Stimulated activated CD8-positive, alpha-beta memory T cell treated with anti-CD3 and anti-CD28 coated beads, Interleukin-12 subunit alpha, Interleukin-12 subunit beta, amount 100 ng/mL, for 1 hour (primary cell): ENCODE measurements at places on chromosomes 12 and 14.

- DNase-seq: no peak
Measured at GRCh38 chr12:98374007-98374406, 141.4 kb upstream of the TMPO start.

GRCh38 chr14:21057803-21058675, at the start of gene RNASE8:
Gene RNASE8, plus strand, starts transcription at chr14:21057822. Its CDS starts 71 bp downstream, at chr14:21057893.
- no peak for DNase-seq

DNA sequence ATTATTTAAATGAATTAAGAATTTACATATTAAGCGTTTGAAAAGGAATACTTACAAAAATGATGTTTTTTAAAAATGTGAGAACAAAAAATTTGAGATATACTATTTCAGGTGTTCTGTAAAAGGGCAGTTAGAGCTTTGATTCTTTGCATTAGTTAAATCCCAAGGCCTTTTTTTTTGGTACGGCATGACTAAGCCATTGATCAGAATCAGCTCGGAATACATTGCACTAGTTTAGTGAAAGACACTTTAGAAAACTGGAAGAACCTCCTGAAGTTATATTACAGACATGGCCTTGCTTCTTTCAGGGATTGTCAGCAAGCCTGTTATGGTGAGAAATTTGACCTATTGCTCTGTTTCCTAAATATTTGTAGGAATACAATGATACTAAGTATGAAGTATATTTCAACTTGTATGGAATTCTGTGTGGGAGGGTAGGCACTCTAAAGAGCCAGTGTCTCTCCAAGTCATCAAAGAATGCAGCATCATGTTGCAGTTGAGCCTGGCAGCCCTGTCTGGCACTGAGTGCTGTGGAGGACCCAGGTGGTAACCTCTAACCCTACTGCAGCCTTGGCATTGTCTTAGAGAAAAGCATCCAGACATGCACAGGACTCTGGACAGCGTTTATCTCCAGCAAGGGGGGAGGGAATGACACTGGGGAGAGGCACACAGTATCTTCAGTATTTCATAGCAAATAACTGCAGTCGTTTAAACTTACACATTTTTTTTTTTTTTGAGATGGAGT, 1.5 kb downstream of the KLC1 start:
- no peak for DNase-seq

- DNase-seq: peak; percentile 23
Measured at GRCh38 chr12:12441843-12442461, 85.1 kb downstream of the BORCS5 start.

- no peak for DNase-seq
Measured at GRCh38 chr12:85641796-85642195, 194.4 kb downstream of the RASSF9 start.

DNA sequence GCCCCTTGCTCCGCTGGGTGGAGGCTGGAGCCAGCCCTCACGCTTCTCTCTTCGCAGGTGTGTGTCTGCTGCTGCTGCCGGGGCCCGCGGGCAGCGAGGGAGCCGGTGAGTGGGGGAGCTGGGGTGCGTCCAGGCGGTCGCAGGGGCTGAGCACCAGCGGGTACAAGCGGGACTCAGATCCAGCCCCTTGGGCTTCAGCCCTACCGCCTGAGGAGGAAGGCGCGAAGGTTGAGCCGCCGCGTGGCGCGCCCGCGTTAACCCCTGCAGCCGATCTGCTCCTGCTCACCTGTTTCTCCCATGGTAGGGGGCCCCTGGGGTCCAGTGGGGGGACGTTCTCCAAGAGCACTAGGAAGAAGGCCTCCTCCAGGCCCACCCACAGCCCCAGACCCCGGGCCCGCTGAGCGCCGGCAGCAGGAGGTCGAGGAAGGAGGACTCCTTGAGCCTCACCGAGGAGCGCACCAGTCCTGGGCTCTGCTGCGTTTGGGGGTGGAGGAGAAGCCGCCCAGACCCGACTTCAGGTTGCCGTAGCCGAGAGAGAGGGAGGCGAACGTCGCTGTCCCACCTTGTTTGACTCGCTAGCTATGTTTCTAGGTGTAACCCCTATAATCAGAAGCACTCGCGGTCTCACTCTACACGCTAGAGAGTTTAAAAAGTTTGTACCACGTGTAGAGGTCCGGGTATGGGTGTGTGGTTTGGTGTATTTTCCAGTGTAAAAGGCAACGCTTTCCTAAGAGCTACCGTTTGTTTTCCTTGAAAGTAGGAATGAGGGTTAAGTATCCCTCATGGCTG, 834 bp downstream of the COCH start:
- no peak for DNase-seq

- no peak for DNase-seq
Measured at GRCh38 chr12:47977046-47977771, 13.8 kb downstream of the TMEM106C start.

GRCh38 chr14:60632777-60633176, 16.5 kb downstream of the SIX1 start:
- DNase-seq: no peak
